Amygdala (tissue), 56 donors: ENCODE measurements at places on chromosomes 2 and 18.

GRCh38 chr2:21281791-21282514 is 158.2 kb downstream of the TDRD15 start:
- DNase-seq, result no peak

GRCh38 chr18:6111726-6112125 is 216.4 kb upstream of the TMEM200C start:
- no peak for DNase-seq

- no peak for DNase-seq
These were observed 940 bp downstream of the XRCC5 start for GRCh38 chr2:216109962-216110614.

DNA sequence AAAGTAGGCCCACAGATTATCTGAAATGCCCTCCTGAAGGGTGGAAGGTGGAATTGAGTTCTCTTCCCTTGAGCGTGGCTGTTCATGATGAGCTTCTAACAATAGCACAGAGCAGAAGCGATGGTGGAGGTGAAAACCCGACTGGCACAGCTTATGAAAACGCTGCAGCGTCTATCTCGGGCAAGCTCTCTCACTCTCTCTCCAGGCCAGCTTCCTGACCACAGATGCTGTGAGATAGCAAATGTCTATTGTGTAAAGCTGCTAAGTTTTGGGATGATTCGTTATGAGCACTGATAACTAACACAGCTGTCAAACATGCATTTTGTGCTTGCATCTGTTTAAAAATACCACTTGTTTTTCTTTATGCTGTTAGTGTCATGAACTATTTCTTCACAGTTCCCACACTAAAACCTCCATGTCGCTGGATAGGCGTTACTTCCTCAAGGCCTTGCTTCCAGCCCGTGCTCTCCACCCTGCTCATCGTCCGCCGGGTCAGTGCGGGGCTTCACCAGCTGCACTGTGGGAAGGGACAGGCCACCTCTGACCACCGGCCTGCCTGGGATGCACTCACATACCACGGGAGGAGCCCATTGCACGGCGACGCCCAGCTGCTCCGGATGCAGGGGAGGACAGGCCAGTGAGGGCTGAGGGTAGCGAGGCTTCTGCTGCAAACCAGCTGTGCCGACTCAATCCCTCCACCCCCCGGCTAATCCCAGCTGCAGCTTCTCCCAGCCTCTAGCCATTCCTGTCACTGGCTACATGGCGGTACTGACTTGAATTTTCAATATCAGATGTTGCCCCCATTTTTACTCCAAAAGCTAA is 60.0 kb upstream of the OTOS start:
- DNase-seq, result no peak

DNA sequence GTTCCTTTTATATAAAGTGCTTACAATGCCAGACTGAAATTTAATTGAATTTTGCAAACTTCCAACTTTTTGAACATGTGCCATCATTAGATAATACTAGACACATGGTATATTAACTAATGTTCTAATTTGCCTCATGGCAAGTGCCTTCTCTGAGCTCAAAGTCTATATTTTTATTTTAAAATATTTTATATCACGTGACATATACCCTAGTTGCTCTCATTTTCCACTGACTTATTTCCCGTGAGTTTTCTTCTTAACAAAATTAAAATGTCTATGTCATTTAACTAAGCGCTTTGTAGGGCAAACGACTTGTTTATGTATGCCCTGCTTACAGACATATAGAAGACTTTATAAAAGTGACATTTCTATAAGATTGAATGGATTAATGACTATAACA is 509.6 kb upstream of the SYT4 start:
- DNase-seq, result no peak

DNA sequence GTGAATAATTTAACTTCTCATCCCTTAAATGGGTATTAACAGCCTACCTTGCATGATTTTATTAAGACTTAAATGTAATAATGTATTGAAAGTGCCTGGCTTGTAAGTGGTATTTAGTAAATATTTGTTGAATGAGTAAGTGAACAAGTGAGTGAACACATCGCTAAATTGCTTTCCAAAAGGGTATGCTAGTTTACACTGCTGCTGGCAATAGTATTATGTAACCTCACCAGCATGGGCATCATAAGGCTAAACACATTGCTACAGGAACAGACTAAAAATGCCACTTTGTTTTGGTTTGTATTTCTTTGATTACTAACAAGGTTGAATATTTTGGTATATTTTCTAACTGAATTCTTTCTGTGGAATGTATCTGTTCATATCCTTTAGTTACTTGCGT is 9.8 kb downstream of the WDR43 start:
- no peak for DNase-seq

DNA sequence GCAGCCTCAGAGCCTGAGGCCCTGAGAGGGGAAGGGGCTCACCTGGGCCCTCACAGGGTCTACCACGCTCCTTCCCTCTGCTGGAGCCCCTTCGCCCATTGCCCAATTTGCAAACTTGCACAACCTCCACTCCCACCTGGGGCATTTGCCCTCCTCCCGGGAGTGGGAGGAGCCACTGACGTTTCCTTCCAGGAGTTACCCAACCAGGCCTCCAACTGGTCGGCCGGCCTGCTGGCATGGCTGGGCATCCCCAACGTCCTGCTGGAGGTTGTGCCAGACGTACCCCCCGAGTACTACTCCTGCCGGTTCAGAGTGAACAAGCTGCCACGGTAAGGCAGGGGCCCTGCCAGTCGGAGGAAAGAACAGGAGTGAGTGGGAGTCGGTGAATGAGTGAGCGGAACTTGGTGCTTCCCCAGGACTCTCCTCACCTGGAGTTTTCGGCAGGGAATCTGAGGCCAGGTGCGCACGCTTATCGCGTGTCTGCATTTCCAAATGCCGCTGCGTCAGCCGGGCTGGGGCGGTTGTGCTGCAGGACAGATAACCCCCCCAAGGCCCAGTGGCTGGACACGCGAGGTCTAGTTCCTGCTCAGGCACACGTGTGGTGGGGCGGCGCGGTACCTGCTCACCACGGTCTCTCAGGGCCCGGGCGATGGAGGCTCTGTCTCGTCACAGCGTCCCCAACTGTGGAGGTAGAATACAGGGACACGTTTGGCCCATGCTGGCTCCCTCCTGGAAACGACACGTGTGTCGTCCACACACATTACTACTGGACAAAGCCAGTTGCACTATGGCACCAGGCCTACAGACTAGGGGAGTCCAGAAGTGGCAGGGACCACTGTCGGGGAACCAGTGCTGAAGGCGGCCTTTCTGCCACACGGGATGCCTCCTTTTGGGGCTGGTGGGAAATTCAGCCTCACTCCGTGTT is 11.7 kb downstream of the ANO7 start:
- DNase-seq, result no peak

DNA sequence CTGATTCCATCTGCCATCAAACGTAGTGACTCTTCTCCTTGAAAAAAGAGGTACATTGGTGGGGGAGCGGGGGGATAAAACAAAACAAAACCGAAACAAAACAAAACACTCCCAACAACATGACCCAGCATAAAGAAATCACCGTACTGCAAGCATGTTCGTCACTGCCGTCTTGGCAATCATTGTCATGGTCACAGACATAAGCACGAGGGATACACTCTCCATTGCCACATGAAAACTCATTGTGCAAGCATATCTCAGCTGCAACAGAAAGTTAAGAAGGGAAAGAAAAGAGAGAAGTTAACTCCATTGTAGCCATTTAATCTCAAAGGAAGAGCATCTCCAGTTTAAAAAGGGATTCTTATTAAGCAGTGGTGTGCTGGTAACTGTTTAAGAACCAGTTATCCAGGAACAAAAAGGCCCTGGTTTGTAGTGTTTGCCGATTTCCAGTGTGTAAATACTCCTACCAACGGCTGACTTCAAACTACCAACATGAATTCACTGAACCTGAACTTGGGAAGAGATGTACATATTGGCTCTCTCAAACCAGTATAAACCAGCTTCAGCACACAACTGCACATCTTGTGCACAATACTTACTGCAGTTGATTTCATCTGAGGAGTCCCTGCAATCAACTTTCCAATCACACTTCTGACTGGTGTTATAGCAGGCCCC is 68.2 kb downstream of the LRP2 start:
- DNase-seq, result no peak

- no peak for DNase-seq
These were observed 675.0 kb downstream of the IRS1 start for GRCh38 chr2:226124548-226125011.

- no peak for DNase-seq
These were observed 6.5 kb downstream of the MFSD2B start for GRCh38 chr2:24016376-24016761.

- no peak for DNase-seq
These were observed 27.9 kb upstream of the SPTBN1 start for GRCh38 chr2:54428108-54428831.

DNA sequence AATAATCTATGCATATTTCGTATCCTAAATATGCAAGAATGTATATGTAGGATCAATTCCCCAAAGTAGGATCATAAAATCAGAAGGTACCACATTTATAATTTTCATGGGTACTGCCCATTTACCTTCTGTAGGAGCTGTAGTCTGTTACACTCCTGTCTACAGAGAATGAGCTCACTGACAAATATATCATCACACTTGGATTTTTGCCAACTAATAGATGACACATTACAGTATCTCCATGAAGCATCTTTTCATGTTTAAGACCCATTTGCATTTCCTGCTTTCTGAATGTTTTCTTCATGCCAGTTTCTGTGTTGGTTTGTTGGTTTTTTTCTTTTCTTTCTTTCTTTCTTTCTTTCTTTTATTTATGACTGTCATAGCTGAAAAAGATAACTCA is 70.9 kb upstream of the EML6 start:
- no peak for DNase-seq

DNA sequence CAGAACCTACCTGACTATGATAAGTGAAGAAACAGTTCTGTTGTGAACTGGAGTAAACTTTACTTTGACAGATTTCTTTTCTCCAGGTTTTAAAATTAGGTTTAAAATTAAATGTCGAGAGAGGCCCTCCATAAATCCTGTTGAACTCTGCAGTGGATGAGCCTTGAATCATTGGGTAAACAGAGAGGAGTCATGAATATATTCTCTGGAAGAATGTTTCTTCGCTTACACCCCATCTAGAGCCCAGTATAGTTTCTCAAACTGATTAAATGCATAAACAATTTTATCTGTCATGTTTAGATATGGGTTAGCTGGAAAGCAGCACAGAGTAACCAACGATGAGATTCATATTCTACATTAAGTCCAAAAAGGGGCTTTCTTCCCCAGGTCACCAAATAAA is 84.0 kb downstream of the ZAP70 start:
- no peak for DNase-seq

- DNase-seq, result no peak
These were observed 229.0 kb upstream of the HS6ST1 start for GRCh38 chr2:128547667-128548066.

GRCh38 chr2:8676191-8676920 is 5.5 kb upstream of the ID2 start:
- DNase-seq, result peak; percentile 74

DNA sequence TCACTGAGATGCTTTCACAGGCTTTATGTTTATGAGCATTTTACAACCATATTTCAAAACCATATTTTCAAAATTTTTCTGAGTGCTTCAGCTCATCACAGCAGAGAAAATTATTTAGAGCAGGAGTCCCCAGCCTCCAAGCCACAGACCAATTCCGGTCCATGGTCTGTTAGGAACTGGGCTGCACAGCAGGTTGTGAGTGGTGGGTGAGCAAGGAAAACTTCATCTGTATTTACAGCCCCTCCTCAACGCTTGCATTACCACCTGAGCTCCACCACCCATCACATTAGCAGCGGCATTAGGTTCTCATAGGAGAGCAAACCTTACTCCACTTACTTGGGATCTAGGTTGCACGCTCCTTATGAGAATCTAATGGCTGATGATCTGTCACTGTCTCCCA is 165.6 kb downstream of the SEPTIN10 start:
- DNase-seq, result no peak

GRCh38 chr18:23563377-23564043 is 22.8 kb downstream of the NPC1 start:
- no peak for DNase-seq

GRCh38 chr2:116141891-116142474 is 1672.5 kb upstream of the DDX18 start:
- DNase-seq, result no peak

GRCh38 chr2:98293931-98294687 is 52.1 kb upstream of the CNGA3 start:
- no peak for DNase-seq

- DNase-seq, result no peak
These were observed 54.6 kb downstream of the PRKCE start for GRCh38 chr2:45706033-45706432.

DNA sequence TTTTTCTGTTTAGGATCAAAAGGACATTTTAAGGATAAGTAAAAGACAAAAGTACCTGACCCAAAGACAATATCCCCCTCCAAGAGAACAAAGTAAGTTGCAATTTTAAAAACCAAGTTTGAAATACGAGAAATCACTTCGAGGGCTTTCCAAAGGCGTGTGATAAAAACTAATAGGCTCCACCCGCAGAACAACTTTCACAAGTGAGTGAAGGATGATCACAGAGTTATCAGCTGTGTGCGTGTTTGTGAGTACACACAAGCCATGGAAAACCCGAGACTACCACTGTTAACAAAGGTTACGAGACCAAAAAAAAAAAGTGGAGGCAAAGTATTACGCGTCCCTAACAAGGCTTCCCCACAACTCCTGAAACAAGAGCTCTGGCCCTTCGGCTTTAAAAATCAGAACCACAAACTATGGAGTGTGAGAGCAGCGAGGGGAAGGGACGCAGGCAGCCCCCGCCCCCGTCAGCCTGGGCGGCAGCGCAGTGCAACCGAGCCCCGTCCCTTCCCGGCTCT is 719 bp downstream of the SMAD2 start:
- DNase-seq, result no peak

- DNase-seq, result no peak
These were observed 56.0 kb downstream of the DGKD start for GRCh38 chr2:233410196-233410760.

GRCh38 chr2:241033994-241034393 is 35.6 kb downstream of the SNED1 start:
- DNase-seq, result no peak

- DNase-seq, result no peak
These were observed 80.0 kb downstream of the GPR39 start for GRCh38 chr2:132496555-132496954.

- no peak for DNase-seq
These were observed 289.4 kb downstream of the ZEB2 start for GRCh38 chr2:144230448-144231085.

DNA sequence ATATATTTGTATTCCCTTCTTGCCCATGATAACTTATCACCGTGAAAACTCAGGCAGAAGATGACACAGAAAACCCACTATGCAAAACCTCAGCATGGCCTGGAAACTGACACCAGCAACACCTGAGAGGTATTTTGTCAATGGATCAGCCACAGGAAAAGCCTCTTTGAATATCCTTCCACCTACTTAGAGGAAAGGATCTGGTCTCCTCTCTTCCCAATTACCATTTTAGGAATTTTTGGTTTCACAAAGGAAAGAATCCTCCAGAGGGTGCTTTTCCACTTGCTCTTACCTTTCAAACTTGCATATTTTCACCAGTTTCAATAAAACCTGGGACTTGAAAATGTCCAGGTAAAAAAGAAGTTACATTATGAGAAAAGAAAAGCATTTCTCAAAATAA is 20.0 kb upstream of the MEIS1 start:
- no peak for DNase-seq

GRCh38 chr2:240825476-240825875 is 5.5 kb upstream of the KIF1A start:
- DNase-seq, result no peak
